ENCODE measurements at places on chromosomes 1 and 21.
A peak's percentile ranks its signal among the peaks of the same experiment; 100 is the strongest.

GRCh38 chr1:234040446-234041317, 136.2 kb downstream of the SLC35F3 start:
- no peak for DNase-seq

DNA sequence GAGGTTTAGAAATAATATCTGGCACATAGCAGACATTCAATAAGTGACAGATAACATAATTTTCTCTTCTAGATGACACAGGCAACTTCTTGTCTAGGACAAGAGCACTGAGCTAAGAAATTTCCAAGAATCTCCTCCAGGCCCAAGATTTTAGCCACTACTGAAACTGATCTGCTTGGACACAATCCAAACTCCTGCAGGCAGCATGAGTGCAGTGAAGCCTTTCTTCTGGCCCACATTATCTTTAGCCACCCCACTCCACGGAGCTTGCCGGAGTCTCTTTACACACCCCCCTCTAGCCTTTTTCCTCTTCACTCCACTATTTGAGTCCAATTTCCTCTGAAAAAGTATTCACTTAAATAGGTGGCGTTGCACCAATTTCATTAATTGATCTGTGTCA, 142.9 kb upstream of the DUSP10 start:
- DNase-seq: peak; percentile 49

DNA sequence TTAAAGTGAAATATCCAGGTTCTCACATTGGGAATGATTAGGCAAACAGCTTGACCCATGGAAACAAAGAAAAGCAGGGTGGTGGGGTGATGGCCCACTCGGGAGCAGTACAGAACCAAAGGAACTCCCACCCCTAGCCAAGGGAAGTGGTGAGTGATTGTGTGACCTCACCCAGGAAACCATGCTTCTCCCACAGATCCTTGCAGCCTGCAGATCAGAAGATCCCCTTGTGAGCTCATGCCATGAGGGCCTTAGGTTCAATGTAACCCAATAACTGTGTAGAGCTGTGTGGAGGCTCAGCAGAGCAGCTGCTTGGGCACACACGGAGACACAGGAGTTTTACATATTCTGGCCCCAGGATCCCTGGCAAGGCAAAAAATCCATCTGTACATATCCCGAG, 311.8 kb upstream of the DPYD start:
- no peak for DNase-seq

- DNase-seq: no peak
These were observed 19.7 kb upstream of the RGS7 start for GRCh38 chr1:241376701-241377100.

DNA sequence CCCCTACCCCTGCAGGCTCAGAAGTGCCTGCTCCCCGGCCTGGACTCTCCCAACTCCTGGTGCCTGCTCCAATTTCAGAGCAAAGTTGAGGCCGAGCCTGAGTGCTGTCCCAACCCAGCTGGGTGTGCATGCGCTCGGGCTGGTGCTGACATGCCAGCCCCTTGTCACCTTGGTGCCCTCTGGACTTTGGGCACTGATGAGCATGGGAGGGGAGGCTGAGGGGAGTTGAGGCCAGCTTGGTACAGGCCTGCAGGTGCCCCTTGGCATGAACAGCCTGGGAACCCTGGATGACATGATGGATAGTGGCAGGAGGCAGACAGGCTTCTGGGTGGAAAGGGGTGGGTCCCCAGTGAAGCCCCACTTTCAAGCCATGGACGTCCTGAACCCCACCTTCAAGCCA, 366.1 kb upstream of the NEGR1 start:
- no peak for DNase-seq

DNA sequence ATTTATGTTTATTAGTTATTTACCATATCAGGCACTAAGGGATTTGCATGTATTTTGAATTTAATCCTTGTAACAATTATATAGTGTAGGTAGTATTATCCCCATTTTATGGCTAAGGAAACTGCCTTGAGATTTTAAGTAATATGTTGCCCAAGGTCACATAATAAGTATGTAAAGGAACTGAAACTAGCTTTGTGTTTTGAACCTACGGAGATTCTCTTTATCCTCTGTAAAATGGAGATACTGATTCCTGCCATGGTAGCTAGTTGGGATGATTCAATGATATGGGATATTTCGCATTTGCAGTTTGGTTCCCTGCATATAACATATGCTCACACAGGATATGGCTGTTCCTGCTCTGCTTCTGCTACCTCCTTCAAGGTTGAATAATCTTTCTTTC, 144.3 kb downstream of the ST6GALNAC3 start:
- DNase-seq: no peak
